AG10803 (cell line): ENCODE measurements at places on chromosomes 7 and 10.
A peak's percentile ranks its signal among the peaks of the same experiment; 100 is the strongest.

DNA sequence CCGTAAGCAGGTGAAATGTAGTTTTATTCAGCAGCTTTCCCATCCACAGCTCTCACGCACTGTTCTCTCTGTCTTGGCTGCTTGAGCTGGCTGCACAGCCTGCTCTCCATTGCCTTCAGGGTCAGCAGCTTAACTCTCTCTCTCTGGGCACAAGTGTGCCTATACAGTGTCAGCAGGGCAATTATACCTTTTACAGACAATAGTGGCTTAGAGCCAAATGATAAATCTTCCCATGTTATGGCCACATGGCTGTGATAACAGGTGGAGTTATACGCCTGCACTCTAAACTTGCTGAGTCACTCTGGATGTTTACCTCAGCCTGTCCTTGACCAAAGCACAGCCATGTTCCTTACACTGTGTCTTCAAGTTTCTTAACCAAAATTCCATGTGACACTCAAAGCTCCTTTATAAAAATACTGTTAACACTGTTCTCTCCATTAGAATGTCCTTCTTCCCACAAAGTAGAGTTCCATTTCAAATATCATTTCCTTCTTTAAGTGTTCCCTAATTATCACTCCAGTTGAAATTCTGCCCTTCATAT, 6.1 kb downstream of the RNF133 start:
- no peak for DNase-seq

GRCh38 chr10:19488592-19489280, 327.5 kb upstream of the PLXDC2 start:
- DNase-seq, result peak; percentile 4

DNA sequence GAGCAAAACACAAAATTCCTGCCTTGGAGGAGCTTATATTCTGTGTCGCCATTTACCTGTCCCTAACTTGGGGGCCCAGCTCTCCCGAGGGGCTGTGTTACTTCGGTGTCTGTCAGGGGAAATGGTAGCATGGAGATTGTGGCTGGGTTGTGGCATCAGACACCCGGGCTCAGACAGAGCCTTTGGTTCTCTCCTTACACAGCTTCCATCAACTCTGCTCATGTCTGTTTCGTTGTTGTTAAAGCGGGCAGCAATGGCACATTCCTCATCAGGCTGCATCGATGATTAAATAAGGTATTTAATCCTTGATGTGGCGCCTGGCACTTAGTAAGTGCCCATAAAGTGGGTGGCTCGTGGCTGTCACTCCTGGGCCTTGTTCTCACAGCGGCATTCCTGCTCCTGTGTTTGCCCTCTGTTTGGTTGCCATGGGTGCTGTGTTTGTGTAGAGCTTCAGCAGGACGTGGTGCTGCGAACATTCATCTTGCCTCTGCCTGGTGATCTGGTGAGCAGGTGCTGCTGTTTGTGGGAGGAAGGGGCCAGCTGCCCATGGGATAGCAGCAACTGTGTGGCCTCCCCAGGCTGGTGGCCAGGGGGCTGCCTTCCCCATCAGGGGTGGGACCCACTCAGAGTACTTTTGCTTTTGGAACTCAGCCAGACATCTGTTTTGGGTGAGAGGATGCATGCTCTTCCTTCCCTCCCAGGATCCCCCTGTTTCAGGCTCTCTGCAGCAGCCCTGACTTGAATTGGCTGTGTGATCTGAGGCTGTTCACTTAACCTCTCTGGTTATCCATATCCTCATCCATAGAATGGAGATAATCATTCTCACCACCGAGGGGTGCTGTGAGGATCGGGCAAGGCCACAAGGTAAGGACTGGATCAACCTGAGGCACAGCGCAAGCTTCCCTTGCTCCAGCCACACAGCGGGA, 207.2 kb upstream of the SVIL start:
- DNase-seq, result peak; percentile 56

GRCh38 chr7:132364226-132364625, 212.0 kb downstream of the PLXNA4 start:
- no peak for DNase-seq

DNA sequence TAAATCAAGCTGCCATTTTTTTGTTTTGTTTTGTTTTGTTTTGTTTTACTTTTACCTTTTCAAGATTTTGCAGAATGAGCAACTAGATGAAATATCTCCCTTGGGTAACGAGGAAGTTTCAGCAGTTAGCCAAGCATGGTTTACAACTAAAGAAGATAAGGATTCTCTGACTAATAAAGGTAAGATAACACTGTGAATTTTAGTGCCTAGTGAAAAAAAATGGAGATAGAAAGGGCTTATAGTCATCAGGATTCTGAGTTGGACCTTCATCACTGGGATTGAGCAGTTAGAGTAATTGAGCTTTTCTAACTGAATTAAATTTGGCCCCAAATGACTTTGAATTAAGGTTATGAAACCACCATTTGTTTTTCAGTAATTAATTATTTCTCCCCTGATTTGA, 21.2 kb downstream of the DMTF1 start:
- DNase-seq, result no peak

DNA sequence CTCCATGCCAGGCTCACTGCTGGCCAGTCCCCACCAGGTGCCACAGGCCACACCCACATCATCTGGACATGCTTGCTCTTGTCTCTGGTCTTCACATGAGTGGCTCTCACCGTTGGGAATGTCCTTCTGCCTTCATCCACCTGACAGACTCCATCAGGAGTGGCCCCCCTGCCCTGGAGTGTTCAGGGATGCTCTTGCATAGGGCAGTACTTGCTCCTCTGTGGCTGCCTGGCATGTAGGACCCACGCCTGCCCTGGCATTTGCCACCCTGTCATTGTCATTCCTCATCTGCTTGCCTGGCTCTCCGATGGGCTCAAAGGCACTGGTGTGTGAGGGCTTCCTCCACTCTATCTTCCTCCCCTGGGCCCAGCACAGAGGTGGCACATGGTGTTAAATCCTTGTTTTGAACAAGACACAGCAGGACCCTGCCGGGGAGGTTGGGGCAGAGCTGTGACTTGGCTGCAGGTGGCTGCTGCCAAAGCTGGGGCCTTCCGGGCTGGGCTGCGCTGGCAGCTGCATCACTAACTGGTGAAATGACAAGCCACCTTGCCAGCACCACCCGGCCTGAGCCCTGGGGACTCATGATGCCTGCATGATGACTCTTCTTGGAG, 1.8 kb downstream of the SH2D4B start:
- DNase-seq, result no peak

- no peak for DNase-seq
Measured at GRCh38 chr7:115387137-115387536, 465.2 kb downstream of the MDFIC start.

DNA sequence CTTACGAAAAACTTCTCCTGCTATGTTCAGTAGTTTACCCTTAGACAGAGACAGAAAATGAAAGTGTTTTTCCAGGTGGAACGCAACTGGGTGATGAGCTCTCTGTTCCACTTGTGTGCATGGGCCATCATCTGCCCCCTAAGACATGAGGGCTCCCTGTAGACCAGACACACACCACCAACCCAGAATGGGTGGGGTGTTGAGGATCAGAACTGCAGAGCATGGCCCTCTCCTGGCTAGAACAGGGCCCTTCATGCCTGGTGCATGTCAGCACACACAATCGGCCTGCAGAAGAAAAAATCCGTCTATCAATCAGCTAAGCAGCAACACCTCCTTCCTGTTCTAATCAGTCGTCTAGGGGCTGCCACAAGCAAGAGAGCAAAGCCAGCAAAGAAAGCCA, 186.2 kb upstream of the INHBA start:
- no peak for DNase-seq

- no peak for DNase-seq
Measured at GRCh38 chr7:51451751-51452476, 135.3 kb upstream of the COBL start.

DNA sequence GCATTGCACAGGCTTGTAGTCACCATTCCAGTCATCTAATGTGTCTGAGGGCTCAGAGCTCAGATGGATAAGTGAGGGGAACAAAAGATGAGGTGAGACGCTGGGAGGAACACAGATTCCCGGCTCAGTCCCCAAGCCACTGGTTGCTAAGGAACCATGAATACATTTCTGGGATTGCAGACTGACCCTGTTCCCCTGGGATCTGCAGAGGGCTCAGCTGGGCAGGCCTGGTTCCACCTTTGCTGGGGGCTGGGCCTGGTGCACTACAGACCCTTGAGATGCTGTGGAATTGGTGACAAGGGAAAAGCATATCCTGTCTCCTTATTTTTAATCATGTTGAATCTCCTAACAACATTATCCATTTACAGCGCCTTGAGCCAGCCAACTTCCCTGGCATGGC, 19.2 kb downstream of the ELFN1 start:
- no peak for DNase-seq

DNA sequence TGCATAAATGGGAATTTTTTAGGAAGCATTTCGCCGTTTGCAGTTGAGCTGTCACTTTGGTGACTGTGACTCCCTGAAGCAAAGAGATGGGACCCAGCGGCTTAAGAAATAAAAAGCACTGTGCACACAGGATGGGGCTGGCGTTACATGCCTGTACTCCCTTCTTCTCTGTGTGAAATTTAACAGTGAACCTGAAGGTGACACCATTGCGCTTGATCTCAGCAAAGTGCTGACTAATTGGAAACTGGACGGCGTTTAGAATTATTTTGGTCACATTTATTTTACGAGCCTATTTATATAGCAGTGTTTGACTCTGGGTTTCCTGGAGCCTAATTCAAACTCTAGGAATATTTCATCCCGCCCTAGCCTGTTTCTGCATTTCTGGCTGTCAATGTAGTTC, 146.2 kb downstream of the PAXIP1 start:
- DNase-seq, result no peak

GRCh38 chr10:60916025-60916424, 28.0 kb downstream of the RHOBTB1 start:
- DNase-seq, result no peak

- no peak for DNase-seq
Measured at GRCh38 chr7:135390829-135391228, 119.1 kb downstream of the CNOT4 start.

- no peak for DNase-seq
Measured at GRCh38 chr10:93208717-93209464, 135.2 kb downstream of the CYP26A1 start.

GRCh38 chr10:129448539-129448938, 18.5 kb upstream of the MGMT start:
- DNase-seq, result no peak

DNA sequence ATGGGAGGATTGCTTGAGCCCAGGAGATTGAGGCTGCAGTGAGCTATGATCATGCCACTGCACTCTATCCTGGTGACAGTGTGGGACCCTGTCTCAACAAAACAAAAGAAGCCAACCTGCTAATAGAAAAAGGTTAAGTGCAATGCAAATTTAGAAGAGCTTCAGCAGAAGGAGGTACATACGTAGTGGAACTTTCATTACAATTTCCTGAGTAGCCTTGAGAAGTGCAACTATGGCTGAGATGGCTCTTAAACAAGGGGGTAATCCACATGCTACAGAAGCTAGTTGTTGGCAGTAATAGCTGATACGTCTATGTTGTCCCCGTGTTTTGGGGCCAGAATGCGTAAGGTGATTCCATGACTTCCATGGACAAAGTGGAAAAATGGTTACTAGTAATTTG, 10.7 kb upstream of the NT5C3A start:
- DNase-seq, result no peak

- no peak for DNase-seq
Measured at GRCh38 chr10:57925045-57925444, 342.6 kb downstream of the IPMK start.

GRCh38 chr10:23412223-23412622, 26.7 kb upstream of the OTUD1 start:
- peak; percentile 31 for DNase-seq

DNA sequence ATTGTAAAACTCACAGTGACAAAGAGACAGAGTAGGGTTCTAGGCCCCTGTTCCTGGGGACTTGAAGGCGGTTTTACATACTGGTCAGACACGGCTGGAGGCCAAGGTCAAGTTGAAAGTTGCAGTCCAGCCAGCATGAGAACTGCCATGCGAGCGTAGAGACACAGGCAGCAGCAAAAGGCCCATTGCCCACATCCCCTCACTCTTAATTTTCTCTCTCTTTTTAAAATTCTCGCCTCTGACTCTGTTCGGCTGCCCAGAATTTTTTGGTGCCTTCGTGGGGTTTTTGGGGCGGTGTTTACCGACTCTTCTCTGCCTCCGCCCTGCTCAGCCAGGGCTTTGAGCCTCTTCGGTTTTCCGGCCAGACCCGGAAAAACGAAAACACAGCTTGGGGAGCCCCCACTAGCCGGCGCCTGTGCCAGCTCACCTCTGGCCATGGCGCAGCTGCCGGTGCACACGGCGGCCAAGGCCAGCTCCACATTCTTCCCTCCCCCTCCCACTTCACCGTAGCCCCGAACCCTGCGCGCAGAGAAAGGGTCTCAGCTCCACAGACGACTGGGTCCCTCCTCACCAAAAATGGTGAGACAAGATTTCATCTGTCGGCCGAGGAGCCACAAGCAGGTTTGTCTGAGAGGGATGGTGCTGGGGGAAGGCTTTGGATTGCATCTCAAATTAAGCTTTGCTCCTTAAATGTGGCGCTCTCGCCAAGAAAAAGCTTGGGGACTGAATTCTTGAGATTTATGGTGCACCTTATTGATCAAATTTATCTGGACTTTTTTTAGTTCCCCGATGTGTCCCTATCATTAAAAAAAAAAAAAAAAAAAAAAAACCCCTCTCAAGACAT, 2.3 kb upstream of the HOXA13 start:
- DNase-seq, result no peak

DNA sequence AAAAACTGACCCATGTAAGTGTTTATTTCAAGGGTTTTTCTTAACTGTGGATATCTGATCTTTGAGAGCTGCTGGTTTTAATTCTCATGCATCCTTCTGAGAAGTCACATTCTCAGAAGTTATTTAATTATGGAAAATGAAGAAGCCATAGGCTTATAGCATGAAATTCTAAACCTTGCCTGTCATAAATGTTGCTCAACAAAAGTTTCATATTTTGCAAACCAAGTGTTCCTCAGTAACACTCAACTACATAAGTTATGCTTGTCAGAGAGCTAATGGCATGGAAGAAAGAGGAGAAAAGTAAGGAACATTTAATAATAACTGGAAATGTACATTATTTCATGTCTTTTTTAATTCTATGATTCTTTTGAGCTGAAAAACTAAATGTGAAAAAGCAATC, 78.6 kb upstream of the MPP7 start:
- no peak for DNase-seq

DNA sequence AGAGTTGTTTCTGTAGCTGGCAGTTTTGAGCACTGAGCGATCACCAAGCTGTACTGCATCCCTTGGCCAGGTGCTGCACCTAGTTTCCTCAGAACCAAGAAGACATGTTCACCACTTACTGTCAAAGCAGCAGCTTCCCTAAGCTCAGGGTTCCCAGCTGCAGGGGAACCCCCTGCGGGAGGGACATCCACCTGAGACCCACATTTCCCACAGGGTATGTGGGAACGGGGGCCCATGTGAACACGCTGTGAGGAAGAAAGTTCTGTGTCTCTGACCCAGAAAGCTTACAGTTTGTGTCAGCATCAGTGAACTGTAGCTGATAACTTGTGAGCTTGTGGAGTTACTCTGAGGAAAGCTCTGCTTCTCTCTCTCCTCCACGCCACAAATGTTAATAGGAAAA, 436.8 kb upstream of the IGFBP3 start:
- no peak for DNase-seq

DNA sequence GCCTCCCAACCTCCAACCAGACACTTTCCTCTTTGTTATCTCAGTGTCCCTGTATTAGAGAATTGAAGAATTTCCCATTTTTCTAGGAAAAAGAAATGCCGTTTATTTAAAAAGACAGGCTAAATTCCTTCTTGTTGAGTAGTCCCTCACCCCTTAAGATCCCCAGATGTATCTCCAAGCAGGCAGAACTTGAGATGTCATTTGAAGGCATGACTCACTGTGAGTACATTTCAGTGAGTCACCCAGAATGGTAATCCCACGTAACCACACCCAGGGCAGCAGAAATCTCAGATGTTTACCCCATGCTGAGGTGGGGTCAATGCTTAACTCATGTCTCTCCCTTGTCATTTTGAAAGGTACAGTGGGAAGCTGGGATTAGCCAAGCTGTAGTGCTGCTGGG, 4.4 kb downstream of the ZNF655 start:
- DNase-seq, result peak; percentile 99

- DNase-seq, result no peak
Measured at GRCh38 chr7:140242057-140243031, 65.6 kb upstream of the KDM7A start.
